Hindlimb muscle (tissue), 1 donor: ENCODE measurements at places on chromosomes 2 and 18. TPM values are rescaled to one million over a fixed set of nuclear protein-coding genes. Genes with fewer than 3 reads are reported as not detected.

GRCh38 chr2:144495227-144496091 lies 24.5 kb downstream of the ZEB2 start:
- DNase-seq, result no peak

GRCh38 chr18:48600456-48601090 lies 61.7 kb downstream of the CTIF start:
- no peak for DNase-seq

DNA sequence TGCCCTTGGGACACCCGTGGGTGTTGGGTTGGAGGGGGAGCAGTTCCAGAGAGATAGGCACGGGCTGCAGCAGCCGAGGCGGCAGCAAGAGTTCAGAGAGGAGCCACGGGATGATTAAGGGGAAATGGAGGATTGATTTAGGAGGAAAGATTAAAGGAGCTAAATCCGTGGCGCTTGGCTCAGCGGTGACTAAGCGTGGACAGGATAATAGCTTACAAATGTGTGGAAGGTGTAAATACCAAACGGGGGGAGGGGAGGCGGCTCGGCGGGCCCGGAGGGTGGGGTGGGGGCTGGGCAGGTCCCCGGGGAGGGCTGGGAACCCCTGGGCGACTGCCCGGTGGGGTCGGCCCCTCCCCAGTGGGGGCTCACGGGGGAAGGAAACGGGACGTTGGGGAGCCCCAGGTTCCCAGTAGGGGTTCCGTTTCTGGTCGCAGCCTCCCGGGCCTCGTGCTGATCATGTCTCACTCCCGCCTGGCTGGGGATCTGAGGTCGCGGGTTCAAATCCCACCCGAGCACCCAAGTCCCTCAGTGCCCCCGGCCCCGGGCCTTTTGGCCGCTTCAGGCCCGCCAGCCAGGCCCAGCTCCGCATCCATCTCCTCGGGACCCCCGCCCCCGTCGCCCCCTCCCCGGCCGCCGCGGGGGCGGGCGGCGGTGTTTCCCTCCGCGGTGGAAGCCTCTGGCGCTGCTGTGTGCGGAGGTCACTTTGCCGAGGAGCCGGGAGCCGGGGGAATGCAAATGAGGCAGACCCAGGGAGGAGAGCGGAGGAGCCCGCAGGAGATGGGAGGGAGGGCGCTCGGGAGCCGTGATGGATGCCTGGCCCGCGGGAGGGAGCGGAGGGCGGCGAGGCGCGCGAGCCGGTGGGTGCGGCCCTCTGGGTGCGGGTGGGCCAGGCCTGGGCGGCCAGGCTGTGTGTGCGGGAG lies 8.1 kb downstream of the ASIC4 start:
- DNase-seq, result no peak

- no peak for DNase-seq
Measured at GRCh38 chr2:3248754-3249475, 128.7 kb downstream of the EIPR1 start.

Gene ASB3
- 11.3 TPM for polyA plus RNA-seq

Gene DOK6
- polyA plus RNA-seq, result 2.9 TPM

Gene COLEC12
- 45.0 TPM for polyA plus RNA-seq

DNA sequence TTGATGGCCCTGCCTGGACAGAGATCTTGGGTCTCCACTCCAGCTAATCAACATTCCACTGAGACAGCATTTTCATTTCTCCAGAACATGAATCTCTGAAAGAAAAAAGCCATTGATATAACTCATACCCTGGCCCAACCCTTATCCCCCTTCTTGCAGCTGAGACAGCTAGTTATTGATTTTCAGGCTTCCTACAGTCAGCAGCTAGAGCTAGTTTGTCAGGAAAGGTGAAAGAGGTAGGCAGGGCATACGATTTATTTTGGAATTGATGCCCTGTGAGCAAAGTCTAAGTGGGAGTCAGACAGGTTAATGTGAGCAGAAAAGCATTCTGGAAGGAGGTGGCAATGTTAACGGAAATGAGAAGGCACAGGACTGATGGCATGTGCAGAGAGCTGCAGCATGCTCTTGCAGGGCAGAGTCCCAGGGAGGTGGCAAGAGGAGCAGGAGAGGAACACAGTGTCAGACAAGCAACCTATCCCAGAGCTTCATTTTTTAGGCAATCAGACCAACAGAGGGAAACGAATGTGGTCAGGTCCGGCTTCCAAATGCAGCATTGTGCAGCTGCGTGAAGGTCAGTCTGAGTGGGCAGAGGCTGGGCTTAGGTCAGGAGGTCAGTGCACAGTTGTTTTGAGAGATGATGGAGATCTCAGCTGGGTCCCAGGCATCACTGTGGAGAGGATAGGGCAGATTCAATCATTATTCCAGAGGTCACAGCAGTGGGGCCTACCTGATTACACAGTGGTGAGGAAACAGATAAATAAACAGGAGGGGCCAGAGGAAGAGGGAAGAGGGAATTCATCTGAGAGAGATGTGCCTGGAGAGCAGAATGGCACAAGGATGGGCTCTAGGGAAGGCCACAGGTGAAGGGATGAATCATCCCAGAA lies 134.8 kb downstream of the CMPK2 start:
- no peak for DNase-seq

Gene KCNK3
- polyA plus RNA-seq, result 1.5 TPM

Gene D2HGDH
- polyA plus RNA-seq, result 25.0 TPM

- DNase-seq, result no peak
Measured at GRCh38 chr2:11532416-11533055, 1.3 kb upstream of the GREB1 start.

DNA sequence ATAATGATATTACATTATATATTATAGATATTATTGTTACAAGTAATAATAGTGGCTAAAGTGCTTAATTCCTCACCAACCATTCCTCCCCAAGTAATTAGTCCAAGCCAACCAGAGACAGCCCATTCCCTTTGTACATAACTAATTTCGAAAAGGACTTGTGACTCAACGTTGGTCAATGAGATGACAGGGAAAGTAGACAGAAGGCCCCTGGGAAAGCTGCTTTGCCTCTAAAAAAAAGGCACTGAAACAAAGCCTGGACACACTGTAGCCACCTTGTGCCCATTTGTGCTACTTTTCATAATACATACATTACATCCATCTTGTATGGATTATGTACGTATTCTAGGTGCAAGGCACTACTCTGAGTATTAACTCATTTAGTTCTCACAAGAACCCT lies 28.8 kb downstream of the COLEC12 start:
- DNase-seq, result no peak

Gene ATP5F1A
- polyA plus RNA-seq, result 439 TPM

Gene B4GALT6
- 11.6 TPM for polyA plus RNA-seq

GRCh38 chr2:207139552-207139951 lies 26.2 kb downstream of the KLF7 start:
- no peak for DNase-seq
